ENCODE measurements at places on chromosomes 2 and 18. TPM values are rescaled to one million over a fixed set of nuclear protein-coding genes. Genes with fewer than 3 reads are reported as not detected.

Gene OTOS
- not detected for total RNA-seq

Gene MAIP1
- total RNA-seq, result 21.4 TPM

Gene SH3RF3
- 10.8 TPM for total RNA-seq

Gene ASPRV1
- 0.54 TPM for total RNA-seq

Gene MPV17
- 108 TPM for total RNA-seq

Gene AMER3
- total RNA-seq, result not detected

Gene CYP27A1
- 54.0 TPM for total RNA-seq

Gene RAX
- total RNA-seq, result not detected

Gene SPR
- 22.7 TPM for total RNA-seq

Gene CIB4
- total RNA-seq, result not detected

Gene RASGRP3
- total RNA-seq, result 0.39 TPM

Gene BCL2L11
- total RNA-seq, result 7.2 TPM

Gene ARHGEF4
- total RNA-seq, result 12.9 TPM

Gene SOCS6
- 23.5 TPM for total RNA-seq

Gene CTNNA2
- total RNA-seq, result not detected

Gene MALL
- total RNA-seq, result 72.8 TPM

Gene CPLX4
- total RNA-seq, result not detected

Gene OSBPL6
- 5.4 TPM for total RNA-seq

Gene C2orf81
- total RNA-seq, result 1.7 TPM

Gene ABI2
- total RNA-seq, result 47.8 TPM

Gene SDC1
- total RNA-seq, result 27.3 TPM

Measured in articular chondrocyte of knee joint (primary cell).